ENCODE measurements at places on chromosomes 12 and 14. TPM values are rescaled to one million over a fixed set of nuclear protein-coding genes. Genes with fewer than 3 reads are reported as not detected.

LHX5 gene
- total RNA-seq = not detected

TAS2R8 gene
- total RNA-seq = not detected

KIF26A gene
- total RNA-seq = 0.53 TPM

IFI27L1 gene
- 25.7 TPM for total RNA-seq

TMEM263 gene
- 34.5 TPM for total RNA-seq

HELB gene
- 34.5 TPM for total RNA-seq

LPAR5 gene
- total RNA-seq = 7.5 TPM

OAS2 gene
- total RNA-seq = 131 TPM

UNC119B gene
- 22.0 TPM for total RNA-seq

ZFP36L1 gene
- 93.3 TPM for total RNA-seq

SSTR1 gene
- total RNA-seq = not detected

TCL1A gene
- not detected for total RNA-seq

OVCH1 gene
- not detected for total RNA-seq

PIWIL1 gene
- total RNA-seq = not detected

AMIGO2 gene
- total RNA-seq = 9.0 TPM

PAPLN gene
- total RNA-seq = 0.23 TPM

PRH1 gene
- total RNA-seq = 11.5 TPM

ALG10 gene
- total RNA-seq = 14.8 TPM

LRP1-AS gene
- total RNA-seq = not detected

LTA4H gene
- 63.1 TPM for total RNA-seq

RTN1 gene
- not detected for total RNA-seq

SLCO1A2 gene
- total RNA-seq = not detected

GPRC5D gene
- total RNA-seq = 0.83 TPM

SLCO1B1 gene
- total RNA-seq = not detected

KRT6C gene
- total RNA-seq = not detected

STXBP6 gene
- total RNA-seq = not detected

ADAMTS20 gene
- total RNA-seq = not detected

HOXC11 gene
- total RNA-seq = not detected

SRRM4 gene
- total RNA-seq = not detected

NEMP1 gene
- 45.3 TPM for total RNA-seq

ART4 gene
- not detected for total RNA-seq

KRT71 gene
- total RNA-seq = not detected

KCNH3 gene
- 1.8 TPM for total RNA-seq

B4GALNT1 gene
- total RNA-seq = 0.63 TPM

AEBP2 gene
- 46.8 TPM for total RNA-seq

AMDHD1 gene
- 0.75 TPM for total RNA-seq

PFKM gene
- total RNA-seq = 17.3 TPM

C12orf54 gene
- total RNA-seq = not detected

MYH6 gene
- total RNA-seq = not detected

FSCB gene
- not detected for total RNA-seq

SLCO1C1 gene
- not detected for total RNA-seq

KRT2 gene
- total RNA-seq = 0.24 TPM

FOXN4 gene
- total RNA-seq = not detected

KLHL42 gene
- total RNA-seq = 16.7 TPM
